HTR-8/SVneo (cell line): ENCODE measurements at places on chromosomes 16 and 17.

DNA sequence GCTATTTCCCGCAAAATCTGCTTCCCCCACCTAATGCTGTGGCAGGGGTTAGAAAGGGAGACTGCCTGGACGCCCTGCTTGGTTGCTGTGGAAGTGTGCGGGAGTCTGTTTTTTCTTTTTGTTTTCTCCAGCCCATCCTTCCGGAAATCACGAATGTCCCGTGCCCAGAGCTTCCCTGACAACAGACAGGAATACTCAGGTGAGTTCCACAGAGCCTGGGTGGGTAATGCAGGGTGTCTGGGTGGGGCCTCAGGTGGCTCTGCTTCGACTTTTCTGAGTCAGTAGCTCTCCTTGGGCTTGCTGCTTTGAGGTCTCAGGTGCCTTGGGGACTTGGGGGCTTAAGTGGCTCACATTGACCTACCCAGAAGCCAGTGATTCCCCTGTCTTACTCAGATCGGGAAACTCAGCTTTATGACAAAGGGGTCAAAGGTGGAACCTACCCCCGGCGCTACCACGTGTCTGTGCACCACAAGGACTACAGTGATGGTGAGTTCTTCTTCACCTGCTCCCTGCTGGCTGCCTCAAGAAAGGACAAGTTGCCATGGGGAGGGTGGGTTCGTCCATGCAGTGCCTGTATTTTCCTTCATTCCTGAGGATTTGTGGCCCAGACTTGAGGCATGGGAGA lies 11.4 kb downstream of the LIMD2 start:
- no peak for DNase-seq

DNA sequence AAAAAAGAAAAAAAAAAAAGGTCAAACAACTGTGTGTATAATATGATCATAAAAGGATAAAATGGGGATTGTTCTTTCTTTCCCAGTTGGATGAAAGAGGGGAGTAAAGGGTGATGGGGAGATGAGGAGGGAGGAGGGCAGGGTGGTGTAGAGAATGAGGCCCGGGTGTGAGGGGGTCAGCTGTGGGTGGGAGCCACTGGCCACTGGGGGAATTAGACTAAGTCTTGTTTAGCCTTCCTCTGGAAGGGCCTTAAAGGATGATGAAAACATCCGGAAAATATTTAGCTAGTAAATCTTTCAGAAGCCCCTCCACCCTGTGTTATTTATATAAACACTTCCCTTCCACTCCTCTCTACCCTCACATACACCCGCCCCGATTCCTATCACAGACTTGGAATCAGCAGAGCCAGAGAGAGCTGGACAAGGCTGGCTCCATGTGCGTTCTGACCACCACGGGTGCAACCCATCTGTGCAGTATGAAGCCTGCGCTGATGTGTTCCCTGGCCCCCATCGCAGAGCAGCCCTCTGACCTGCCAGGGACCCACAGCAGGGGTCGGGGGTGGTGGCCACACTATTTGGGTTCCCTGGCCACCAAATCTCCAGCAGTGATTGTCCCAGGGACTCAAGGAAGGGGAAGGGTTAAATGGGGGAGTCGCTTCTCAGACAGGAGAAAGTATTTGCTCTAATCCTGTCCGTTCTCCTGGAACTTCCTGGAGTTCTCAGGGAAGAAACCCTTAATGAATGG lies 72.7 kb downstream of the GAS7 start:
- DNase-seq, result peak; percentile 46

GRCh38 chr16:10520869-10521578 lies 59.4 kb downstream of the EMP2 start:
- DNase-seq, result no peak

DNA sequence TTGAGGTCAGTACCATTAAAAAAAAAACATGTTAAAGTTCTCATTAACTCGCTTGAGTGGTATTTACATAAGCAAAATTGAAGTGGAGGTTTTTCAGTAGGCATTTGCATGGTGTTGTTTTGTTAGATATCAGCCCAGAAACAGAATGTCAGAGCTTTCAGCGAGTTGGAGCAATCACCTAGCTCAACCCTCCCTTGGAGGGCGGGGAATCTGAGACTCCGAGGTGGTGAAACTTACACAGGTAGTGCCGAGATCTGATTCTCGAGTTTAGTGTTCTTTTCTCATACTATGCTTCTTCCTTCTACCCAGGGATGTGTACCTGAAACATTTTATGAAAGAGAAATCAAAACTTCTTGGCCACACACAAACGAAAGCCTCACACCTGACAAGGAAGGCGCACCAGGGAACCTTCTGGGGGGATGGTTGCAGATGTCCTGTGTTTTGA lies 6.6 kb downstream of the SEC14L1 start:
- DNase-seq, result no peak

GRCh38 chr16:14640538-14640937 lies 7.8 kb downstream of the BFAR start:
- DNase-seq, result no peak
